Tongue (tissue), 3 donors: ENCODE measurements at places on chromosomes 13 and 19. TPM values are rescaled to one million over a fixed set of nuclear protein-coding genes. Genes with fewer than 3 reads are reported as not detected.

Gene KLHL1
- 0.31 TPM for total RNA-seq

Gene C5AR2
- 0.31 TPM for total RNA-seq

Gene CEACAM20
- not detected for total RNA-seq

Gene IZUMO2
- total RNA-seq: not detected

Gene NR1H2
- total RNA-seq: 53.3 TPM

Gene PNPLA6
- total RNA-seq: 43.5 TPM

Gene NACC1
- 16.2 TPM for total RNA-seq

Gene POSTN
- 795 TPM for total RNA-seq

Gene SIGLECL1
- not detected for total RNA-seq

Gene ZGLP1
- total RNA-seq: 1.2 TPM
